SJCRH30 (cell line): ENCODE measurements at places on chromosomes 5 and 9. TPM values are rescaled to one million over a fixed set of nuclear protein-coding genes. Genes with fewer than 3 reads are reported as not detected.
A peak's percentile ranks its signal among the peaks of the same experiment; 100 is the strongest.

DNA sequence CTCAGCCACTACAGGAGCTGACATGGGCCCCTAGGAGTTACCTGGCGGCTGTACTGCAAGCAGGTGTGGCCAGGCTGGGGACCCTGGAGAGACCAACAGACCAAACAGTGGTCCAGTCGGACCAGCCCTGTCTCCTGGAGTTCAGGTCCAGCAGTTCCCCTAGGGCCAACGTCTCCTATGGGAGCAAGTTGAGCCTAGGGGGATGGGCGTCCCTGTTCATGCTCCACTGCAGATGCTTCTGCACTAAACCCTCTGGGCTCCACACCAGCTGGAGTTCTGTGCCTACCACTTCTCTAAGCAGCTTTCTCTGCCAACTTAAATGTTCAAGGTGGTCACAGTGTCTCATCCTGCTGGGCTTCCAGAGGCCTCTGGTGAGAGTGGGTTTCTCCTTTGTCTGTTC is 20.6 kb upstream of the OMD start:
- DNase-seq, result no peak
- no peaks in the 10 kb centered on the region for H3K27me3 ChIP-seq
- no peak overlapping the region for H3K4me3 ChIP-seq
- no peak overlapping the region for H3K27ac ChIP-seq
- H3K4me1 ChIP-seq, result no peaks in the 10 kb centered on the region

- H3K27ac ChIP-seq, result no peak overlapping the region
- no peak for DNase-seq
- no peak overlapping the region for H3K4me3 ChIP-seq
- H3K36me3 ChIP-seq, result no peaks in the 10 kb centered on the region
These were observed 1118.8 kb downstream of the DTWD2 start for GRCh38 chr5:117869596-117869995.

- H3K36me3 ChIP-seq, result no peaks in the 10 kb centered on the region
- no peak overlapping the region for H3K4me3 ChIP-seq
- no peak for DNase-seq
- peaks cover 6% of the 10 kb centered on the region for H3K4me1 ChIP-seq
- H3K27ac ChIP-seq, result no peak overlapping the region
These were observed 55.6 kb downstream of the ALG2 start for GRCh38 chr9:99166149-99166548.

- no peak for DNase-seq
- H3K4me3 ChIP-seq, result no peak overlapping the region
- H3K4me1 ChIP-seq, result no peaks in the 10 kb centered on the region
- H3K27me3 ChIP-seq, result peaks cover 5% of the 10 kb centered on the region; the same call in 1 of the 2 replicates
- no peak overlapping the region for H3K27ac ChIP-seq
These were observed 40.1 kb upstream of the PPP3R2 start for GRCh38 chr9:101634741-101635409.

GRCh38 chr9:31759703-31760102 is 624.7 kb upstream of the ACO1 start:
- H3K36me3 ChIP-seq, result no peaks in the 10 kb centered on the region
- no peak overlapping the region for H3K4me3 ChIP-seq
- H3K27me3 ChIP-seq, result no peaks in the 10 kb centered on the region
- H3K27ac ChIP-seq, result no peak overlapping the region
- H3K4me1 ChIP-seq, result no peaks in the 10 kb centered on the region

GRCh38 chr9:37102486-37102885 is 17.9 kb upstream of the ZCCHC7 start:
- no peak overlapping the region for H3K27ac ChIP-seq
- DNase-seq, result no peak
- H3K27me3 ChIP-seq, result no peaks in the 10 kb centered on the region
- H3K4me1 ChIP-seq, result no peaks in the 10 kb centered on the region
- H3K36me3 ChIP-seq, result no peaks in the 10 kb centered on the region

DNA sequence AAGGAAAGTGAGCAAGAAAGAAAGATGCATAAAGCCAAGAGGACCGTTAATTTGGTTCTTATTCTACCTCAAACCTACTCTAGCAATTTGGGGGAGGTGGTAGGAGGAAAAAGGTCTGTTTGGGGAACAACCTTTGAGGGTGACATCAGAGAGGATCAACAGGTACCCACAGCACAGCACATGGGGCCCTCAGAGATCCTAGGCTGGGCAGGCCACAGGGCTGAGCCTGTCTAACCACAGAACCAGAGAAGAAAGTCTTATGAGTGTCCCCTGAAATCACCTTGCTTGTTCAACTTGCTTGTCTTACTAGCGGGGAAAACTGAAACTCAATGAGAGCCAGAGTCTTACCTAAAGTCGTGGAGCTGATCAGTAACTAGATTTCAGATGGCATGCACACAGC is 385.2 kb downstream of the SPOCK1 start:
- H3K4me3 ChIP-seq, result no peak overlapping the region
- no peak overlapping the region for H3K27ac ChIP-seq
- peaks cover 5% of the 10 kb centered on the region; the same call in 1 of the 2 replicates for H3K27me3 ChIP-seq
- no peaks in the 10 kb centered on the region for H3K4me1 ChIP-seq

DNA sequence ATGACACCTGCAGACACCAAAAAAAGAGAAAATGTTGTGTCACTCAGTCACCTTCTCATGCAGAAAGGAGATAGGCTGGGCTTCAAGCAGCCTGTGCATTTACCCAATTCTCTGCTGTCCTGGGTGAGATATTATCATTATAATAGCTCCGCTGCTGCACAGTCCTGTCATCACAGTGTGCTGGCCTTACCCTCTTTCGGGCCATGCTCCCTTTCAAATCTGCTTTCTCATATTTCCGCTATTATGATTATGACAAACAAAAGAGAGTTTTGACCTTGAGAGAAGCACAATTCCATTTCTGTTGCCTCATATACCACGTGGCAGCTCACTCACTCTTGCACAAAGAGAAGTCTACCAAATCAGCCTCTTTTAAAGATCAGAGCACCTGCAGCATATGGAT is 1350.1 kb upstream of the ACO1 start:
- no peak overlapping the region for H3K4me3 ChIP-seq
- no peaks in the 10 kb centered on the region for H3K36me3 ChIP-seq
- H3K27me3 ChIP-seq, result no peaks in the 10 kb centered on the region
- no peak overlapping the region for H3K27ac ChIP-seq

GRCh38 chr5:158519433-158520021 is 580.2 kb downstream of the EBF1 start:
- no peaks in the 10 kb centered on the region for H3K27me3 ChIP-seq
- no peak overlapping the region for H3K4me3 ChIP-seq

DNA sequence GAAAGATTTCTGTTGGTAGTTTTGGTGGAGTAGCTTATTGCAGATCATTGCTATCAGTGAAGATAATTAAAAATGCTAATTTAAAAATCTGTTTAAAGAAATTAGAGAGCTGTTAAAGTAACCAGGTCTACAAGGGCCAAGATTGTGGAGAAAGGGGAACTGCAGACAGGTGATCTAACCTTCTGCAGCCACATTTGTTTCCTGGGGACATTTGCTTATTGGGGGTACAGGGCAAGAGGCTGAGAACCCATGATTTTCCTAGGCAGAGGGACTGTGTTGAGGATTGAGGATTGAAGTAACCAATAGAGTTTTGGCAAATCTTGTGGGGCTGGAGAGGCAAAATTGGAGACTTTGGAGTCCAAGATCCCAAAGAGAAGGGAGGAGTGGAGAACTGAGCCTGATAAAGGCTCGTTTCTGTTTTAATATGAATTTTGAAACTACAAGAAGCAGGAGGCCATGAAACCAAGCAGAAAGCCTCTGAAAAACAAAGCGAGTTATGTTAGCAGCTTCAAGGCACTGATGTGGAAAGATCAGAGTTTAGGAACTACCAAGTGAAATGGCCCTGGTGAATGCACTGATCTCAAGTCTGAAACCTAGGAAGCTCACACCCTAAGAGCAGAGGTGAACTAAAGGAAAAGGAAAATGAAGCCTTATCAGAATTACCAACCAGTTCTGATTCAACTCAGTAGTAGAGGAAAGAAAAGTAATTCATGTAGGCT is 219.8 kb upstream of the C9orf72 start:
- no peaks in the 10 kb centered on the region for H3K4me1 ChIP-seq
- no peak overlapping the region for H3K27ac ChIP-seq
- H3K4me3 ChIP-seq, result no peak overlapping the region
- DNase-seq, result no peak

DNA sequence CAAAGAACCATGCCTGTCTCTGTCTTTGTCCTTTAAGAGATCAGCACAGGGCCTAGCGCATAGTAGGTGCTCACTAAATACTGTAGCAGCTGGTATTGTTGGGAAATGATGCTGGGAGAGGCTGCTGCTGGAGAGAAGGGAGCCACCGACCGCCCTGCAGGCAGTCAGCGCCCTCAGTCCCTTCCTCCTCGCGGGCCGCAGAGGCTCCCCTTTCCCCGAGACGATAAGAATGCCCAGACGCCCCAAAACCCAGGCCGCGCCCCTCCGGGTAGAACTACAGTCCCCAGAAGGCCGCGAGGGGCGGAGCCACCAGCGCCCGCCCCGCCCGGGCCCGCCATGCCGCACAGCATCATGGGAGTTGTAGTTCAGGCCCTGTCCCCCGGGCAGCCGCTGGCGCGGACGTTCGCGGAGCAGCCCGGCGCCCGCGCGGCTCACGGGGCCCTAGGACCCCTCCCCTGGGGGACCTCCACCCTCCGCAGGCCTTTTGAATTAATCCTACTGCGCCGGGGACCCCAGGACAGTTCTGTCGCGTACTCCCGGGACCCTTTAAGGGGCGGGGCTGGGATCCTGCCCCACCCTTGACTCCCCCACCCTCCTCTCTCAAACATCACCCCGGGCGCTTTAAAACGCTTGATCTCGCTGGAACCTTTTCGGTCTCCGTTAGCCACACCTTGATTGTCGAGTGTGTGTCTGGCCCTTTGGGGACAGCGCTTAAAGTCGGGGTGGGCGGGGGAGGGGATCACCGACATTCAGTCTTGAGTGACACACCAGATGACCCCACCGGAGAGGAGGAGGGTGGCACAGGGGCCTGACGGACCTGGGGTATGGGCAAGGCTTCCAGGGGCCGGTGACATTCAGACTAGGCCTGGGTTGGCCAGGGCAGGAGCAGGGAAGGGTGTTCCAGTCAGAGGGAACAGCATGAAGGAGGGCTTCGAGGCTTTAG is 24.8 kb upstream of the IER5L start:
- H3K4me3 ChIP-seq, result peak overlapping the region; percentile 58
- H3K4me1 ChIP-seq, result no peaks in the 10 kb centered on the region
- peak; percentile 78 for DNase-seq
- H3K27me3 ChIP-seq, result no peaks in the 10 kb centered on the region
- H3K36me3 ChIP-seq, result no peaks in the 10 kb centered on the region

GRCh38 chr5:123882965-123883345 is 371.0 kb downstream of the CSNK1G3 start:
- H3K27ac ChIP-seq, result no peak overlapping the region
- peak overlapping the region; percentile 41 for H3K4me3 ChIP-seq
- peak; percentile 17 for DNase-seq
- peaks cover 15% of the 10 kb centered on the region for H3K4me1 ChIP-seq

The SEMA6A gene
- total RNA-seq, result 53.5 and 63.2 TPM in 2 replicates

The PCDHGC5 gene
- total RNA-seq, result 1.3 and 2.8 TPM in 2 replicates

The NUTM2G gene
- 0.42 TPM in 1 of 2 replicates, not detected in the other for total RNA-seq

The SMC2 gene
- 94.6 and 107 TPM in 2 replicates for total RNA-seq

The HAPLN1 gene
- 0.53 and 1.6 TPM in 2 replicates for total RNA-seq
